ENCODE measurements at places on chromosomes 2 and 18.
A peak's percentile ranks its signal among the peaks of the same experiment; 100 is the strongest.

DNA sequence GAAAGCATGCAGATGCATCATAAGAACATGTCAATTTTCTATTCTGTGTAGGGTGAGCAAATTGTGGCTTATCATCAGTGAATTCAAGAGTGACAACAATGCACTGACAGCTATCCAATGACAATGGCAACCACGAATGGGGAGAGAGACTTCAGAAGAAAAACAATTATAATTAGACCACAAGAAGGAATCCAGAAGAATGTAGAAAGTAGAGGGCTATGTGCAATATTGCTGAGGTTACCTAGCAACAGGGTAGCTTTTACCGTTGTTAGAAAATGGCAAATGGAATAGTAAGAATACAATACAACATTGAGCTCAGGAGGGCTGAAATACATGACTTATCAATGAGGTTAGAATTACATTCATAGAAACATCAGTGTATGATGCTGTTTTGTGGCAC lies 71.1 kb upstream of the SESTD1 start:
- no peak for DNase-seq

DNA sequence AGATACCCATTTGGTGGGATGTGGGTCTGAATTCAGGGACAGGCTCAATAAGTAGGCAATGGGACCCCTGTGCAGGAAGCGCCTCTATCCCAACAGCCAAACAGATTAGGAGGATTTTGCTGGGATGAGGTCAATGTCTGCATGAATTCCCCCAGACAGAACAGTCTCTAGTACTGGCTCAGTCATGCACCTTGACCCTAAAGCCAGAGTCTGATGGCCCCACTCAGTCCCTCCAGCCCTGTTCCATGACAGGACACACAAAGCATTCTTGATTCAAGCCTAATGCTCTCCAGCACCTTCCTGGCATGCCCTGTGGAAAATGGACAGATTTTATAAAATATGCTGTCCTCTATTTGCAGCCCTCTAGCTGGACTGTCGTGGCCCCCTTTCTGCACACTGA lies 49.8 kb upstream of the RAB6D start:
- no peak for DNase-seq

GRCh38 chr2:46036929-46037328 lies 260.3 kb upstream of the EPAS1 start:
- no peak for DNase-seq

DNA sequence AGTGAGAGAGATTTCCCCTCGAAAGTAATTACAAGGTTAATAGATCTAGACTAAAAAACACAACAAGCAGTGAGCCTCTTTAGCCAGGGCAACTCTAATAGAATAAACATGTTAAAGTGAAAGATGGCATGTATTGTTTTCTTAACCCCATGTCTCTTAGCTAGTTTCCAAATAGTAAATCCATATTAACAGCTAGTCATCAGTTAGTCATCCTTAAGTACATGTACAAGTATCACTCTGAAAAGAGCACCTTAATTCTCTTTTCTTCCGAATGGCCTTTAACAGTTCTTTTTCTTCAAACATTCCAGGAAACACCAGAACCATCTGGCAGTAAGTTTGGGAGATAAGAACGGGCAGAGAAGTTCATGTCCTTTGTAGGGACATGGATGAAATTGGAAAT lies 1480.0 kb downstream of the LRP1B start:
- DNase-seq, result no peak

DNA sequence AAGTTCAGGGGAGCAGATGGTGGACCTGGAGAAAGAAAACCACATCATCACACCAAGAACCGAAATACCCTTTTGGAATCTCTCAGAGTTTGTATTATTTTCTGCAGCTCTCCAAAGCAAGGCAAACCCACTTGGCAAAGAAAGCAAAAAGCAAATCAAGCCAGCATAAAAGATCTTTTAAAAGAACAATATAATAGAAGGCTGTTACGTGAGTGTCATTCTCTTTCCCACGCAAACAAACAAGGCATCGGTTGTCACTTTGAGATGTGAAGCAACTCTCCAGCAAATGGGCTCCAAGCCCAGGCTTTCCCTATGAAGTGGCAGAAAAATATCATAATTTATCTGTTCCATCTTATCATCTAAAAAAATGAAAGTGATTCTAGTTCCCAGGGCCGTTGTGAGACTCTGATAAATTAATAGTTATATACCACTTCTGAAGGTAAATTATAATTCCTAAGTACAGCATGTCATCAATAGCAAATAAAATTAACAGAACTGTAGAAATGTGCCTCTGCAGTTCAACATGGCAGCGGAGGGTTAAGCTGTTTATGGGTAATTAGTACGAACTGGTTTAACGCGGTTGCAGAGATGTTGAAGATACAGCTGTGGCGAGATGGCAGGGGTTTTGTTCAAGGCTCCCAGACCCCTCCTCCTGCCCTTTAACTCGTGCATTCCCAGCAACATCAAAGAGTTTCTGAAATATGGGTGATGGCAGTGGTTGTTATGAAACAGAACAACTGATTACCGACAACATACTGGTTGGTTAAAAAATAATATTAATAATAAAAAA lies 89.2 kb downstream of the EPHA4 start:
- no peak for DNase-seq

- no peak for DNase-seq
Measured at GRCh38 chr2:178485356-178485755, 5.1 kb downstream of the PLEKHA3 start.

- DNase-seq, result no peak
Measured at GRCh38 chr2:231626449-231626848, 33.8 kb downstream of the TEX44 start.

GRCh38 chr2:127485051-127485693 lies 41.1 kb downstream of the IWS1 start:
- DNase-seq, result no peak

DNA sequence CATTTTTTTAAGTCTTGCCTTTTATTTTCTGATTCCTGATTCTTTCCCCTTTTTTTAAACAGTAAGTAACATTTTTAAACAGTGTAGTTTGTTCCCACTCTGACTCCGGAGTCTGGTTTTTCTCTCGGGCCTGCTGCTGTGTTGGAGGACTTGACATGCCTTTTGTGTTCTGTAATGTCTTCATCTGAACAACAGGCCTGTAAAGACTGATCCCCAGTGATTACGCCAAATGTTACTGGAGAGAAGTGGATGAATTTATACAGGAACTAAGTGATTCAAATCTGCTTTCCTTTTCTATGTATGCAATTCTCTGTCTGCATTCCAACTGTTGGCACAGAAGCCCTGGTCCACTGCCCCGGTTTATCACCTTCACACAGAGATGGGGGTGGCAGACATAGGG lies 54.3 kb upstream of the RMDN2 start:
- no peak for DNase-seq

GRCh38 chr18:37280701-37281393 lies 284.8 kb downstream of the CELF4 start:
- no peak for DNase-seq

DNA sequence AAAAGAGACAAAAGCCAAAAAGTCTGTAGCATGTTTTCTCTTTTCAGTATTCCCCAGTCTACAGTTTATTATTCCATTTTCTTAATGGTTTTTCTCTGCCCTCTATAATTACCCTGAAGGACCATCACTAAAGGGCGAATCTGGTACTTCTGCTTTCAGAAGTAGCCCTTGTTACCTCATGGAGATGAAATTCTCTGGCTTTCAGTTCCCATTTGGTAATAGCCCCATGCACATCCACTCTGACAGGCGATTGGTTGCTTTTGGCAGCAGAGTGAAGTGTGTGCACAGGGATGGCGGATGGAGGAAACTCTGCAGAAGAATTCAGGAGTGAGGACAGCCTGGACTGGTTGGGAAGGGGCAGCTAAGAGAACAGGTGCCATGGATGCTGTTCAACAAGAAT lies 66.3 kb upstream of the NABP1 start:
- DNase-seq, result no peak

- no peak for DNase-seq
Measured at GRCh38 chr2:38619458-38620164, 16.9 kb upstream of the HNRNPLL start.

- DNase-seq, result no peak
Measured at GRCh38 chr2:160221391-160222276, 21.6 kb upstream of the ITGB6 start.

DNA sequence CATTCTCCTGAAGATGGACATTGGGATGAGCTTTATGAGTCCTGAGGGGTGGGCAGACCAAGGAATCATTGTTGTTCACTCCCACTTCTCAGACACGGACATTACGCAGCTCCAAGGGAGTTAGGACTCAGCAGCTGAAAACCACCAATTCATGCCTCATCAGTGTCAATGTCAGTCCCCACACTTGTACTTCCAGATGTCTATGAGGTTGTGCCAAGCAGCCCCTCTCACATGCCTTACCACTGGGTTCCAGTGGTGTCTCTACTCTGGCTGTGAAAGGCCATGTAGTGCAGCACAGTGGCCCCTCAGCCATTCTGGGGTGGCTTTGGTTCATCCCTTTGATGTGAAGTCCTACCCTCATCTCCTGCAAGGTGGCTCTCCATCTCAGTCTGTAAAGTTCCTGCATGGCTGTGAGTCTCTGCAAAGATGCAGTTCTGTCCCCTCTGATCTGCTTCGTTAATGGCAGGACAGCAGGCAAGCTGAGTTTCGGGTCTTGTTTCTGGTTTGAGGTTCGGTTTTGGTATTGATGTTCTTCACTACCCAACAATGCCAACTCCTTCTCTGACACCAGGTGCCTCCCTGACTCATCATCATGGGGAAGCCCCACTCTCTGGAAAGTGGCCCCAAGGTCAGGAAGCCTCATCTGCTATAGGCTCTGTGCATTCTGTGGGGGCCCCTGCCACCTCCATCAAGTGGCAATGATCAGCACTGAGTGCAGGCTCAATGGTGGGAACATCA lies 14.0 kb upstream of the COL6A3 start:
- peak; percentile 34 for DNase-seq

DNA sequence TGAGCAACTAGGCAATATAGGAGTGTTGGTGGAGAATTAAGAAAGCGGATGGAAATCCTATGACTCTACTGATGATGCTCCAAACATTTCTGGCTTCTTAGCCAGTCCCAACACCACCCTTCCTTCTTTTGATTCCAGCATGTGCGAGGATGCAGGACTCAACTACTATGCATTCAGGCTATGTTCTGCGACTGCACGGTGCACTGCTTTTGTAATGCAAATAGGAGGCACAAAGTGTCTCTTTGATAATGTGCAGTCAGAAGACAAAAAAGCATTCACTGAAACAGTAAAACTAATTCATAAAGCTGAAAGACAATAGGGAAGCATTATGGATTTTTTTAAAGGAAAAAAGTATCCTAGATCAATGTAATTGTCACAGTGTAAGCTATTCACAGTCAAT lies 106.7 kb downstream of the MEIS1 start:
- no peak for DNase-seq

DNA sequence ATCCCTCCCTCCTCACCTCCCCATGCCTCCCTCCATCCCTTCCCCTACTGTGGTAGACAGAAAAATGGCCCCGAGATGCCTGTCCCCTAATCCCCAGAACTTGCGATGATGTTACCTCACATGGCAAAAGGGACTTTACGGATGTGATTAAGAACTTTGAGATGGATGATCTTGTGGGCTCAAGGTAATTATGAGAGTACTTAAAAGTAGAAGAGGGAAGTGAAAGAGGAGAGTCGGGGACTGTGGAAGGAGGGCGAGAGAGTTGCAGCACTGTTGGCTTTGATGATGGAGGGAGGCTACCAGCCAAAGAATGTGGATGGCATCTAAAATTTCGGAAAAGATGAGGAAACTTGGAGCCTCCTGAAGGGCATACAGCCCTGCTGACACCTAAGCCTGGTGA lies 66.5 kb downstream of the AGAP1 start:
- no peak for DNase-seq

GRCh38 chr2:14978845-14979244 lies 346.3 kb downstream of the LRATD1 start:
- no peak for DNase-seq
